SJSA1 (cell line): ENCODE measurements at places on chromosomes 16 and 17.

DNA sequence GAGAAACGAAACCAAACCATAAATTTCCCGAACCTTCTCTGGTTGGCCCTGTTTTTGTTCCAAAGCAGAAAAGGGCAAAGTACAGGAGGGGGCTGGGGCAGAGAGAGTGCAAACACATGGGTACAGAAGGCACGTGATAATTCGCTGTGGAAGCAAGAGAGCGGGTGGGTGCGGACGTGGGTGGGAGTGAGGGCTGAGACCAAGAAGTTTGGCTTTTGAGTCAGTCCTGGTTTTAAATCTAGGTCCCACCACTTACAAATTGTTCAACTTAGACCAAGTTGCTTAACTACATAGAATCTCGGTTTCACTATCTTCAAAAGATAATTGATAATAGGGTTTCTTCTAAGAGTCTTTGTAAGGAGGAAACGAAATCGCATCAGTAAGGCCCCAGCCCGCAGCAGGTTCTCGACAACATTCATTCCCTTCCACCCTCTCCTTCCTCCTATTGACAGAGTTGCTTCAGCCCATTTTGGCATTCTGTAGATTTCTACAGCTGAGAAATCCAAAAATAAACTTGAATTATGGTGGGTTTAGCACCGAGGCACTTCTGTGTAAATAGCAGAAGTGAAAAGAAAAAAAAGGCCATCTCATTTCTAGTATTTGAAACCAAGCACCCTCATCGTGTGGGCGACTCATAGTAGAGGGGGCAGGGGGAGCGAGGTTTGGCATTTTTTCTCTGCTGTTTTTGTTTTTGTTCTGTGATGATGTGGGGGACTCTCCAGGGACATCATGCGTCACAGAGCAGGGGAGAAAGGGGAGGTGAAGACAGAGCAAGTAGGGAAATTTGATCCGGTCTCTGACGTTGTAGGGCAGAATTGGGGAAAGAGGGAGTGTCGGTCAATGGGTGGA, 33.6 kb upstream of the CCR7 start:
- DNase-seq, result no peak

GRCh38 chr16:77744141-77744540, 21.8 kb downstream of the NUDT7 start:
- no peak for DNase-seq

GRCh38 chr17:82003411-82004381, 19.0 kb downstream of the CENPX start:
- peak; percentile 99 for DNase-seq

- DNase-seq, result no peak
Observed at GRCh38 chr16:11232852-11233726, 22.9 kb downstream of the SOCS1 start.

DNA sequence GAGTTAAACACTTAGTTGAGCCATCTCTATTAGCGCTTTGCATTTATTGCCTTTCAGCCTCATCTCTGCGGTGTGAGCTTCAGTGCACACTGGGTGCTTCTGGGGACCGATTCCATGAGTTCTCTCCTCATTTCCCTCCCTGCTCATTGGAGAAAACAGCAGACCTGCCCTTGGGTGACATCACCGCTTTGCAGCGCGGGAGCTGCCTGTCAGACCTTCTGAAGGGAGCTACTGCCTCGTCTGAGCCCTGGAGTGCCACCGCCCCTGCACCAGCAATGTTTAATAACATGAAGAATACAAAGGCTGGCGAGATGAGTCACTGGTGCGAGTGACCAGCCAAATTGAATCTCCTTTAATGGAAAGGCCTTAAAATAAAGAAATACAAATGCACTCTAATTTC, 30.2 kb upstream of the CPPED1 start:
- peak; percentile 2 for DNase-seq

DNA sequence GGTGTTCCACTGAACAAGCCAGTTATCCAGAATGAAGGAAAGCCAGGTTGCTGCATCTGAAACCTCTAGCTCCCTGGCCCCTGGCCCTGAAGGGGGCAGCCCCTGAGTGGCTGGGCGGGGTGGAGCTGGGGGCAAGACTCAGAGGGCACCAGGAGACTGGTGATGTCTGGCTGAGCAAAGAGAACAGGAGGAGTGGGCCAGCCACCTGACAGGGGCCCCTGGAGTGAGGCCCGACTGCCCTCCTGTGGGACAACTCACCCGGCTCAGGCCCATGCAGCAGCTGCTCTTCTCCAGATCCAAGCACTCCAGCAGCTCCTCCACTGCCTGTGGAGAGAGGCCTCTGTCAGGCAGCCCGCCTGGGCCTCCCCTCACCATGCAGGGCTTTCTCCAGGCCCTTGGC, 60.4 kb downstream of the PIPOX start:
- DNase-seq, result no peak

GRCh38 chr16:56451753-56452689, 667 bp downstream of the OGFOD1 start:
- no peak for DNase-seq

DNA sequence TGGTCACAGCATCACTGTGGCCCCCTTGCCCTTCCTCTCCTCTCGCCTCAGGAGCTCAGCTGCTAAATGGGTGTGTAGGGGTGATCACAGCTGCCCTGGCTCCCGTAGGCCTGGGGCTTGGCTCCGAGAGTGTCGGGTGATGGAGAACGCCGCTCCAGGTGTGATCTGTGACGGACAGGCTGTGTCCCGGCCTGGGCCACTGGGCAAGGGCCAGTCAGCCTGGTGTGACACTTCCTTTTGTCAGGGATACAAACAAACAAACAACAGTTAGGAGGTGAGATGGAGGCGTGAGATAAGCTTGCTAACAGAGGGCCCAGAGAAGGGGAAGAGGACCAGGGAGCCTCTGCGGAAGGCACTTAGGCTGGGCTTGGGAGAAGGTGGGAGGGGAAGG, 2.0 kb downstream of the ADGRG1 start:
- DNase-seq, result no peak
